Mesothelial cell of epicardium (in vitro differentiated cells): ENCODE measurements at places on chromosomes 2 and 18. TPM values are rescaled to one million over a fixed set of nuclear protein-coding genes. Genes with fewer than 3 reads are reported as not detected.

Gene MC4R
- total RNA-seq = not detected in 3 replicates

Gene ALLC
- not detected in 3 replicates for total RNA-seq

Gene ERICH2
- total RNA-seq = 0.47 to 1.1 TPM (median 0.94 TPM) in 3 replicates

- no peak overlapping the region for H3K27ac ChIP-seq
- no peaks in the 10 kb centered on the region for H3K4me1 ChIP-seq
- H3K4me3 ChIP-seq = no peak overlapping the region
- no peaks in the 10 kb centered on the region for H3K27me3 ChIP-seq
These were observed 284.0 kb upstream of the CWC22 start for GRCh38 chr2:180291060-180291459.

DNA sequence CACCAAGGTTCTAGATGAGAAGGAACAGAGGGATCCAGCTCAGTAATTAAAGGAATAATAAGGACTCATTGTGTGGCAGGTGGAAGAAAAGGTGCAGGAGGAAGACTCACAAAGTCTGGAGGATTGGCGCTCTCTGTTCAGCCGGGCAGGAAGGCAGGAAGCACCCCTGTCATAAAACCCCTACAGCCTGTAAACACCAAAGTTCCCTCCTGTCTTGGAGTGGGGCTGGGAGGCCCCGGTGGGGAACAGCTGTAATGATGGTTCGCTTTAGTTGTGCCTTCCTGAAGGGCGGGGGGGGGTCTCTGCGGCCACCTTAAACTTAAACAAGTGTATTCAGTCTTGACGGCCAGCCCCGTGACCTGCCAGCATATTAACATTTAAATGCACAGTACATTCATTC lies 84.3 kb downstream of the GBX2 start:
- no peaks in the 10 kb centered on the region for H3K27me3 ChIP-seq
- H3K27ac ChIP-seq = no peak overlapping the region
- DNase-seq = no peak
- H3K36me3 ChIP-seq = peaks cover 2% of the 10 kb centered on the region
- peaks cover 18% of the 10 kb centered on the region for H3K4me1 ChIP-seq
- no peak overlapping the region for H3K4me3 ChIP-seq

DNA sequence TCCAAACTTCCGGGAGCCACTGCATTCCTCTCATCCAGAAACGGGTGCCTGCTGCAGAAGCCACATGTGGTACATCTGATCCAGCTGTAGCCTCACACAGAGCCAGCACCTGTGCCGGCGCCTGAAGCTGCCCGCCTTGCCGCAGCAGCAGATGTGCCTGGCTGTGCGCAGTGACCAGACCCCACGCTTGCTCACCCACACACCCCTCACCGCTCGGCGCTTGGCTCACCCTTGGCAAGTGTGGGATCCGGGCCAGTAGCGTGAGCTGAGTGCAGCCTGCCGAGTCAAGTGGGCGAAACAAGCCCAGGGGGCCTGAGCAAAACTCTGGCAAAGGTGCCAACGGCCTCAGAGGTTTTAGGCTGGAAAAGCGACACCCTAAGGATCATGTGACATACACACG lies 220.1 kb upstream of the TMEFF2 start:
- DNase-seq = no peak
- peaks cover 1% of the 10 kb centered on the region for H3K36me3 ChIP-seq

- no peak overlapping the region for H3K27ac ChIP-seq
- H3K36me3 ChIP-seq = peaks cover 7% of the 10 kb centered on the region
- H3K4me3 ChIP-seq = no peak overlapping the region
- peaks cover 28% of the 10 kb centered on the region for H3K27me3 ChIP-seq
These were observed 107.1 kb downstream of the LYPD6B start for GRCh38 chr2:149145314-149146295.

DNA sequence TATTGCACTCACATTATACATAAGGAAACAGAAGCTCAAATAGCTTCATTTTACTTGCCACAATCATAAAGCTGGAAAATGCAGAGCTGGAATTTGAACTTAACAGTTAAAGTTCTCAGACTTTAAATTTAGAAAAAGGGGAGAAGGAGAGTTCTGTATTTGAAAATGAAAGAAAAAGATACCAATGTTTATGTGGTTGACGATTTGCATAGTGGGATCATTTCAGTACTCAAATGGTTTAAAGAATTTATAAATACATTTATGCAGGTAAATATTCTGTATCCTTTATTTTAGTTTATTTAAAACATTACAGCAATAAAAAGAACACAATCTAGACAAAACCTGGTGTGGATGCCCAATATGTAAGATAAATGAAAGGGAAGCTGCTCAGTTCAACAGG lies 25.5 kb upstream of the STAT4 start:
- H3K36me3 ChIP-seq = no peaks in the 10 kb centered on the region
- no peak overlapping the region for H3K27ac ChIP-seq
- H3K27me3 ChIP-seq = no peaks in the 10 kb centered on the region
- no peak overlapping the region for H3K4me3 ChIP-seq
- peaks cover 25% of the 10 kb centered on the region for H3K4me1 ChIP-seq
